Endothelial cell of umbilical vein (primary cell): ENCODE measurements at places on chromosomes 7 and 10. TPM values are rescaled to one million over a fixed set of nuclear protein-coding genes. Genes with fewer than 3 reads are reported as not detected.

Gene NCOA4
- 55.5 and 62.1 TPM in 2 replicates for polyA plus RNA-seq

Gene CYP2C19
- not detected in 2 replicates for polyA plus RNA-seq

- H3K27me3 ChIP-seq, result no peaks in the 10 kb centered on the region
- no peaks in the 10 kb centered on the region for H3K4me1 ChIP-seq
- no peak for DNase-seq
- H3K36me3 ChIP-seq, result no peaks in the 10 kb centered on the region
- H3K4me3 ChIP-seq, result no peak overlapping the region
Observed at GRCh38 chr7:16494955-16495719, 29.6 kb upstream of the SOSTDC1 start.

DNA sequence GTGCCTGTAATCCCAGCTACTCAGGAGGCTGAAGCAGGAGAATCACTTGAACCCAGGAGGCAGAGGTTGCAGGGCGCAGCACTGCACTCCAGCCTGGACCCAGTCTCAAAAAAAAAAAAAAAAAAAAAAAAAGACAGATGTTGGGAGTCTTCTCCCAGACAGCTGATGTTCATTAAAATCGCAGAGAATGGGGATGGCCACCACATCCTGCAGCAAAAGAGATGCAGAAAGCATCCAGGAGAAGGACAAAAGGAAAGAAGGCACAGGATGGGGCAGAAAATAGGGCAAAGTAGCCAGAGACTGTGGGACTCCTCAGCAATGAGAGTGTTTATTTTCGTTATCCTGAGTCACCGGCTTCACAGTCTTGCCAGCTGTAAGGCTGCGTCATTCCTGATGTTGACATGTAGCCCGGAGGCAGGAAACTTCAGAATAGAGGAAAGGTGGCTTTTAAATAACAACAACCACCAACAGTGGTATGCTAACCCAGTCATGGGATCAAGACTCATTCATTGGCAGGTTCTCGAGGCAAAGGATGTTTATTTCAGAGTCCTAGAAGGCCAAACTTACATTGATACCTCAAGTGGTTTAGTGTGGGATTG lies 149.5 kb upstream of the SVIL start:
- DNase-seq, result peak; percentile 99
- peaks cover 27% of the 10 kb centered on the region for H3K4me1 ChIP-seq
- H3K36me3 ChIP-seq, result no peaks in the 10 kb centered on the region

GRCh38 chr7:22612776-22613175 lies 112.8 kb upstream of the STEAP1B start:
- no peaks in the 10 kb centered on the region for H3K27me3 ChIP-seq
- H3K36me3 ChIP-seq, result no peaks in the 10 kb centered on the region
- no peak overlapping the region for H3K4me3 ChIP-seq
- no peak overlapping the region for H3K27ac ChIP-seq
- H3K4me1 ChIP-seq, result peaks cover 16% of the 10 kb centered on the region
- no peak for DNase-seq
